Effector memory CD8-positive, alpha-beta T cell (primary cell): ENCODE measurements at places on chromosomes 1 and 21.

GRCh38 chr1:6630027-6630426, 5.4 kb downstream of the THAP3 start:
- DNase-seq: no peak

- no peak for DNase-seq
Measured at GRCh38 chr1:177053648-177054047, 110.9 kb downstream of the ASTN1 start.

- peak; percentile 73 for DNase-seq
Measured at GRCh38 chr1:117658676-117659075, 52.8 kb downstream of the TENT5C start.

DNA sequence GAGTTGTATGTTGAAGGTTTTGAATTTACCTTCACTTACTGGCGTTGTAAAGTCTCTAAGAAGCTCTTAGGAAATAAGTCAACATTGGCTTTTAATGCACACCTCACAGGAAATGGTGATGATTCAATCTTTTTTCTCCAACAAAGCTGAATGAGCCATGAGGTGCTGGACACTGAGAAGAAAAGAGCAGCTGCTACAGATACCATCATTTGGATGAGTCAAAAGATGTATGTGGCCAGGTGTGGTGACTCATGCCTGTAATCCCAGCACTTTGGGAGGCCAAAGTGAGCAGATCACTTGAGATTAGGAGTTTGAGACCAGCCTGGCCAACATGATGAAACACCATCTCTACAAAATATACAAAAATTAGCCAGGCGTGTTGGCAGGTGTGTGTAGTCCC, 3.3 kb upstream of the IL23R start:
- no peak for DNase-seq

DNA sequence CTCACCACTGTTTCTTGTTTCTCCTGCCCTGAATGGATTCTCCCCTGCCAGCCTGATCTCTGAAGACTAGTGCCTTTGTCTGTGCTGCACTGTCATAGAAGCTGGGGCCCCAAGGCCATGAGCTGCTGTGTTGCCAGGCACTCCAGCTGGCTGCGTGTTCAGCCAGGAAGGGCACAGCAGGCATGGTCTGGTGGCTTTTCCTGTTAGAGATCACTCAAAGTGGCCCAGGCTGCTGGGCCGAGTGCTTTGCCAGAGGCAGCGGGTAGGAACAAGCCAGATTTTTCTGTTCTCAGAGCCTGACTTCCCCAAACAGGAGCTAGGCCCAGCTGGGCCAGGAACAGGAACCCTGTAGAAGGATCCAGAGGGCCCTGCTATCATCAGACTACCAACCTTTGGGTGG, 5.2 kb downstream of the ADPRS start:
- no peak for DNase-seq

- DNase-seq: no peak
Measured at GRCh38 chr21:40158366-40158765, 291.1 kb downstream of the PCP4 start.

DNA sequence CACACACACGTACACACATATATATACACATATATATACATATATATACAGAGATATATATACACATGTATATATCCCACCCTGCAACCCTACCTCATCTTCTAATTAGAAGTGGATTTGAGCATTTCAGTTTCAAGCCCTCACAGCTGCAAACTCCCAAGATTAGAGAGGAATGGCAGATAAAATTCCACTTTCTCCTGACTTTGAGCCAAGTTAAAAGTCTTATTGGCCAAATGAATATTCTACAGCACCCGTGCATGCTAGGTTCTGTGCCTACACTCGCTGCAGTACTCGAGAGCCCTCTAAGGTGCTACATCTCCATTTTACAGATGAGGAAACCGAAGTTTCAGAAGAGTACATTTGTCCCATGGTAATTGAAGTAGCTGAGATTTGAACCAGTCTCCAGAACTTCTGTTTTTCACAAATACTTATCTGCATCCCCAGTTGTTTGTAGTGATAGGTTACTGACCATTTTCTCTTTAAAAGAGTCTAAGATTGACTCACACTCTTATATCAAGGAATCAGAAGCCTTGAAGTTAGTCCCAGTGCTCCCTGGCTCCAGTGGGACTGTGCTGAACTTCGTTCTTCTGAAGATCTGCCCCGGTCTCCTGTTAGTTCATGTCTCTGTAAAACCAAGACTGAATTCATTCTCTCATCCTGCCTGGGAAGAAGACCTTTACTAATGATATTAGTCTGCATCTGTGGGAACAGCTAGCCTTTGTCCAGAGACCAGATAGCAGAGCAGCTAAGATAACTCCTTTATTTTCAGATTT, 292.1 kb downstream of the TM2D1 start:
- no peak for DNase-seq

DNA sequence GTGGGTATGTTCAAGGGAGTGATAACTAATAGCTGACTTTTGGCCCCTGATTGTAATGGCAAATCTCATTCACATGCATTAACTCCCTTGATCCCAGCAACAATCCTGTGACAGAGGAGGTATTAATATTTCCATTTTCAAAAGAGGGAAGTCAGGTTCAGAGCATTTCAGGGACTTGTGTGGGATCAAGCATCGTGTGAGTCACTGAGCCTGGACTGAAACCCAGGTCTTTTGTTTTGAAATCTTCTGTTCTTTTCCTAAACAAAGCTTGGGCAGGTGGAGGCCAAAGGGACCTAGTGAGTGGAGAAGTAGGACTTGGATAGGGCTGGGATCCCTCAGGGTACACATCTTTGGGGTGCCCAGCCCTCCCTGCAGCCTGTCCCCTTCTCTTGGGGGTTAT, 37.9 kb downstream of the ETNK2 start:
- no peak for DNase-seq

DNA sequence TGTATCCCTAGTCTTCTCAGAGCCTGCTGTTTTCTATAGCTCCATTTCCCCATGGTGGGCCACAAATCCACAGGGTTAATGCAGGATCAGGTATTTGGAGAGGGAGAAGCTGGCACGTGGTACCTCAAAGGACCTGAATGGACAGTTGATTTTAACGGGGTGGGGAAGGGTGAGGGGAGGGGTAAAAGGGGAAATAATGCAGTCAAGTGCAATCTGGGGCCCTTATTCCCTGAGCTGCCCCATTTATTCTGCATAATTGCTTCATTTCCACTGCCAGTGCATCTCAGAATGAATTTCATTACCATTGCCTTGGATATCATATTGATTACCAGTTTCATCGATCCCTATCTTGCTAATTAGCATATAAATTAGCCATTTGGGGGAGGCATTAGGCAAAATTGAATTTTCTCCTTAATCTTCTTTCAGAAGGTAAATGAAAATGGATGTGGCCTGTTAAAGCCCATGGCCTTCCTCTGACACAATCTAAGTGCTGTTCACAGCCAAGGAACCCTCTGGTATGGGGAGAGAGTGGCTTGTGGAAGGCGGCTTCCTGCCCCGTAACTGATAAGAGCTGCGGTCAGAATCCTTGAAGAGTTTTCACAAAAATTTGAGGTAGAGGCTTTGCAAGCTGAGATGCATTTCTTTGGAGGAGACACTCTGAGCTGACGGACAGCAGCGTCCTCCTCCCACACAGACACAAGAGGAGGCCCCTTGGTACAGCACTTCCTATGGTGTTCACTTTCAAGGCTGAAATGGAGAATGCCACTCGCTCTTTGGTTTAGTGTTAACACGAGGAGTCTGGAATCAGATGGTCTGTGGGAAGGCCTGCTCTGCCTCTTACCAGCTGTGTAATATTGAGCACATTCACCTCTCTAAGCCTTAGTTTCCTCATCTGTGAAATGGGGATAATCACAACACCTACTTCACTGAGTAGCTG, 34.4 kb downstream of the PHC2 start:
- no peak for DNase-seq

GRCh38 chr1:33524586-33524985, 52.1 kb downstream of the ZSCAN20 start:
- DNase-seq: no peak

- no peak for DNase-seq
Measured at GRCh38 chr1:76583235-76583868, 283.9 kb upstream of the ST6GALNAC5 start.

DNA sequence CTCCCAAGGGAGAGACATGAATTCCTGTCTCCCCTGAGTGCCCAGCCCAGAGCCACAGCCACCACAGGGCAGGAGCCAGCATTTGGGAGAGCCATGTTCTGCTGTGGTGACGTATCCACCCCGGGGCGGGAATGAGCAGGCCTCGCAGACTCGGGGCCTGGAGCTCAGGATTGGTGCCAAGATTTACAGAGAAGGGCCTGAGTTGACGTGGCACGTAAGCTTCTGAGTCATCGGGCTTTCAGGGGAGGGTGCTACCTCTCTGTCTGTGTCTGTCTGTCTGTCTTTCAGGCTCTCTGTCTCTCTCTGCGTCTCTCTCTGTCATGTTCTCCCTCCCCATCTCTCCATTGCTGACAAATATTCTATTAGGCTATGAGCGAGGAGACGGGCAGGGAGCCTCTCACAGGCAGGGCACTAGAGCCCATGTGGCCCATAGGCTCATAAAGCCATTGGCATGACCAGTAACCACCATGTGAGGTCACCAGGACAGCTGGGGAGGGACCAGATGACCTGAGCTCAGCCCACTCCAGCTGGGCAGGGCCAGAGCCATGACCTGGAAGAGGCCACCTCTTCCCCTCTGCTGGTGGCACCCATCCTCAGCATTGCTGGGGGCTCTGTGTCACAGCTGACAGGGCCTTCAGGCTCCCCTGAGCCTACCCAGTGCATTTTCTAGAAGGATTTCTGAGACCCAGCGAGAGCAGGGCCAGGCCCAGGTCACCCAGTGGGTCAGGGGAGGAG, 300.0 kb upstream of the VAMP3 start:
- DNase-seq: no peak

DNA sequence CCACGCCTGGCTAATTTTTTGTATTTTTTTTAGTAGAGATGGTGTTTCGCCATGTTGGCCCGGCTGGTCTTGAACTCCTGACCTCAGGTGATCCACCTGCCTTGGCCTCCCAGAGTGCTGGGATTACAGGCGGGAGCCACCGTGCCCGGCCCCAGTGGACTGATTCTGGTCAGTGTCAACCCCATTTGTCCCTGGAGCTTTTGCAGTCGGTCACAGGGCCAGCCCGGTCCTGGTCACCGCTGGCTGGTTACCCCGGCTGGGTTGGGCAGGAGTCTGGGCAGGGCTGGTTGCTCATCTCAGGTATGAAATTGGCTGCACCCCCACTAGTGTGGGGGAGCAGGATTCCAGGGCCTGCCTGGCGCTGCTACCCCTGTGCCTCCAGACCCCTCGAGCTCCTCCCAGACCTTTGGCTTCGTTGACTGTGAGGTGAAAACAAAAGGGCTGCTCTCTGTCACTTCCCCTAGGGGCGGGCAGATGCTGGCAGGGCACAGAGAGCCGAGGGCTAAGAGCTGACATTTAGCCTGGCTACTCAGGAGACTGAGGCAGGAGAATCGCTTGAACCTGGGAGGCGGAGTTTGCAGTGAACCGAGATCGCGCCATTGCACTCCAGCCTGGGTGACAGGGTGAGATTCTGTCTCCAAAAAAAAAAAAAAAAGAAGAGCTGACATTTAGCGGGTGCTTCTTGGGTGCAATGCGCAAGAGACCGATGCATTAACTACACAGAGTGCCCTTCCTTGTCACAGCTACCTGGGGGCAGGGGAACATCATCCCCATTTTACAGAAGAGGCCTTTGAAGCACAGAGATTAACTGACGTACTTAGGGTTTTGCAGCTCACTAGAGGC, 10.6 kb downstream of the TNFRSF1B start:
- DNase-seq: no peak

DNA sequence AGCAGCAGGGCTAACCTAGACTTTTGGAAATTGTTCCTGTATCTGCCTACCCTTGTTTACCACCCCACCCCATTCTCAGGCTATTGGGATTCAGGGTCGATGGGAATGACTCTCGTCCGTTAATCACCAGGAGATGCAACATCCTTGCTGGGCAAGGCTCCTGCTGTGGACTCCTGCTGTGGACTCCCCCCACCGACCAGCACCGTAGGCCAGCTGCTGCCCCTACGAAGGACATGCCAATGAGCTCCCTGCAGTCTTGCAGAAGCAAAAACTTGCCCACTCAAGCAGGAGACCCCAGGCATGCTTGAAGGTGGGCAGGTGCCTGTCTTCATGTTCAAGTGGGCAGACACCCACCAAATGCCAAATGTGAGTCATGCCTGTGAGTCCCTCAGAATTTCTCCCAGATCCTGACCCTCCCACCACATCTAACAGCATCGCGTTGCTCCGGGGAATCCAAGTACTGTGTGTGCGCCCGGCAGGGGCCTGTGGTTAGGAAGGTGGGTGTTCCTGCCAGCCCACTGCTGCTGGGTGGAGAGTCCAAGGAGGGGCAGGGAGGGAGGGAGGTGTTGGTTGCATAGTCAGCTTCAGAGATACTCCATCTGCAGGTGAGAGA, 41.7 kb upstream of the SOX13 start:
- DNase-seq: no peak

DNA sequence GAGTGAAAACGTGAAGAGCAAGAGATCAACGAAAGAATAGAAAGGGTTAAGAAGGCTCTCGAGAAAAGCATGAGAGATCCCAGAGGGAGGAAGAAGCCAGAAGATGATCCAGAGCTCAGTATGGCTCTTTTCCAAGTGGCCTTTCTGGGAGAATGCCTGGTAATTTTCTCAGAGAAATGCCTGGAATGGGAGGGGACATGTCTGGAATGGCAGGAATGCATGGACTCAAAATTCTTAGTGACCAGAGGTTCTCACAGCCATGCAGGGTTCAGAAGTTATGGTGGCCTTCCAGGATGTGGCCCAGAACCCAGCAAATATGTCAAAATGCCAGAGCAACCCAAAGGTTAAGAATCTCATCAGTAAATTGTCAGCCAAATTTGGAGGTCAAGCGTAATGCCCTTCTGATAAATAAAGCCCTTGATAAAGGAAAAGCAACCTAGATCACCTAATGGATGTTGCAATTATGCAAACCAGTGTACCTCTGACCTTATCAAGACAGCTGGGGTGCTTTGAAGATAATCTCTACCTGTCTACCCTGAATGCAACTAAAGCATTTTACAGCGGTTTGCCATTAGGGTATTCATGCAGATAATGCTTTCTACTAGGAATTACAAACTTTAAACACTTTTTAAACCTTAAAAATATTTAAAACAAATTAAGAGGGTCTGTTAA, 53.1 kb downstream of the NBPF6 start:
- DNase-seq: no peak

DNA sequence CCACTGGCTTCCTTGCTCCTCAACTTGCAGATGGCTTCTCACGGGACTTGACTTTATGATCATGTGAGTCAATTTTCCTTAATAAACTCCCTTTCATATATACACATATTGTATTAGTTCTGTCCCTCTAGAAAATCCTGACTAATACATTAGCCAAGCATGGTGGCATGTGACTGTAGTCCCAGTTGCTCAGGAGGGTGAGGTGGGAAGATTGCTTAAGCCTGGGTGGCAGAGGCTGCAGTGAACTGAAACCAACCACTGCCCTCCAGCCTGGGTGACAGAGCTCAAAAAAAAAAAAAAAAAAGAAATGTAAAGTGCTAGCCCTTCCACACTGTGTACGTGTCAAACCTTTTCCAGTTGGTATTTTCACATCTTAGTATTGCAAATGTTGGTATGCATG, 857.0 kb downstream of the LTN1 start:
- DNase-seq: no peak

- no peak for DNase-seq
Measured at GRCh38 chr1:86861424-86861823, 52.5 kb downstream of the SELENOF start.

- DNase-seq: no peak
Measured at GRCh38 chr1:101833312-101833711, 163.4 kb downstream of the OLFM3 start.
